ENCODE measurements at places on chromosomes 2 and 18. TPM values are rescaled to one million over a fixed set of nuclear protein-coding genes. Genes with fewer than 3 reads are reported as not detected.

The PPP1R1C gene
- total RNA-seq, result 3.9 TPM

The IL1B gene
- total RNA-seq, result not detected

The C2orf81 gene
- total RNA-seq, result 4.5 TPM

The C2orf66 gene
- not detected for total RNA-seq

The FAM124B gene
- 9.2 TPM for total RNA-seq

The AQP12B gene
- not detected for total RNA-seq

The TRABD2A gene
- total RNA-seq, result 1.7 TPM

The INPP5D gene
- total RNA-seq, result 22.8 TPM

The GAREM1 gene
- total RNA-seq, result 25.1 TPM

Measured in tibial nerve (tissue), 4 donors.